ENCODE measurements at places on chromosomes 12 and 14.

- no peak for DNase-seq
Measured at GRCh38 chr12:68580911-68581310, 29.8 kb upstream of the RAP1B start.

DNA sequence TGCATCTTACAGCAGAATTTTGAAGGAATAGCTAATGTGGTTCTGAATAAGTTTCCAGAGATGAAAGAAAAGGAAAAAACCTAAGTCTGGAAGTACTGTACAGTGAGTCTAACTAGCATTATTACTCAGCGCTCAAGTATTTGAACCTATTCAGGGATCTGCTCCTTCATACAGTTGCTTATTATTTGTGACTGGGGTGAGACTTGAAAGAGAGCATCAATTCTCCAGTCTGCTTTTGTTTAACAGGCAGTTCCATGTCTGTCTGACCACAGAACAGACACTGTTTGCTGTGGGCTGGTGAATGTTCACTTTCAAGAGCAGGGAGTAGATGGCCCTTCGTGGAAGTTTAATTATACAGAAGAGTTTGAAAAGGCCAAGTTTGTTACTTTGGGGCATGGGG lies 9.3 kb downstream of the ETV6 start:
- DNase-seq = no peak

- DNase-seq = no peak
Measured at GRCh38 chr12:93587611-93588010, 15.1 kb downstream of the SOCS2 start.

GRCh38 chr12:55925371-55925770 lies 2.3 kb downstream of the PYM1 start:
- no peak for DNase-seq

DNA sequence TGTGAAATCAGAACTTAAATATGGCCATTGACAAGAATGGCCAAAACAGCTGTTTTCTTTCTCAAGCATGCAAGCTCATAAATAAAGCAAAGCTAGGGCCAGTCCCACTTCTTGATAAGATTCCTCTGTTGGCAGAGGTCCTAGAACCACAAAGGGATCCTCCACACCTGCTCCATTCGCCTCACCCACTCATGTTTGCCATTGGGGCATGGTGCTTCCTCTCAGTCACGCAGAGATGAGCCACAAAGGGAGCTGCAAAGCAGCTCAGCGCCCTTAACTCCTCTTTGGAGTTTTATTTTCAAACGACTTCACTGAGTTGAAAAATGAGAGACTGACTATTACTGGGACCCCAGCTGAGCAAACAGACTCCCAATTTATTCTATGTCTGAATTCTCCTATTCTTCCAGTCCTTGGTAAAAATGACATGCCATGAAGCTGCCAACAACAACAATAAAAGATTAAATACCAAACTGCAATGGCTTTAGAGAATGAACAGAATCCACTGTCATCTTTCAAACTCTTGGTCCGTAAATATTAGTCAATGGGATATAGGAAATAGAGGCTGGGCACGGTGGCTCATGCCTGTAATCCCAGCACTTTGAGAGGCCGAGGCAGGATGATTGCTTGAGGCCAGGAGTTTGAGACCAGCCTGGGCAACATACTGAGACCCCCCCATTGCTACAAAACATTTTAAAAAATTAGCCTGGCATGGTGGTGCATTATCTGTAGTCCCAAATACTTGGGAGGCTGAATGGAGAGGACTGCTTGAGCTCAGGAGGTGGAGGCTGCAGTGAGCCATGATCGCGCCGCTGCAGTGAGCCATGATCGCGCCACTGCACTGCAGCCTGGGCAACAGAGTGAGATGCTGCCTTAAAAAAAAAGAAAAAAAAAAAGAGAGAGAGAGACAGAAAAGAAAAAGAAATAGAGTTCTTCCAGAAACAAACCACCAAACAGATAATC lies 16.4 kb downstream of the MANSC1 start:
- DNase-seq = no peak

GRCh38 chr14:74616996-74617700 lies 5.1 kb upstream of the LTBP2 start:
- peak; percentile 36 for DNase-seq

DNA sequence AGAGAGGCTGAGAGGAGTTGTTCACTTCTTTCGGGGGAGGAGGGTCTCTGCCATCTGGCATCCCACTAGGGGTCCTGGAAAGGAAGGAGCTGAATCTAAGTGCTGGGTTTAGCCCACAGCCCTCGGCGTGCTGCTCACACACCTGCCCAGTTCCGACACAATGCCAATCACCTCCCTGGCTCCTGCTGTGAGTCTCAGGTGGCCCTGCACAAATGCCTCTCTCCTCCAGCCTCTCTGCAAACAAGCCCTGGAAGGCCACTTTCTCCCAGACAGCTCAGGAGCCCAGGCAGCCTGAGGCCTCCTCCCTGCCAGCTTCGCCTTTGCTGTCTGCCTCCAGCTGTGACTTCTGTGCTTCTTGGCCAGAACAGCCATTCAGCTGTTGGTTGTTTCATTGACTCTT lies 51.2 kb downstream of the SMIM41 start:
- no peak for DNase-seq

DNA sequence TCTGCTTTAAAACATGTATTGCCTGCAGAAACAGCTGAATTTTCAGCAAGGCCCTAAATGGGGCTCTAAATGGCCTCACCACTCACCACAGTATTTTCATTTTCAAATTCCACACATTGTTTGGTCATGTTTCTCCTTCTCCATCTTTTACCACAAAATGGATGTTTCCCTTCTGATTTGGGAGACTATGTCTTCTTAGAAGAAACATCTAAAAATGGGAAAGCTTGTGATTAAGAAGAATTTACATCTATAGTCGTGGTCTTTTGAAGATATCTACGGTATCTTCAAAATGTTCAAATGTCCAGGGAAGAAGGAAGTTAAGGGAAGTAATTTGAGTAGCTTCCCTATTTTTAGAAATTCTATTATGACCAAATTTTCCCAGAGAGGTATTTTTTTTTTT lies 20.7 kb upstream of the TUBA1C start:
- no peak for DNase-seq

- DNase-seq = no peak
Measured at GRCh38 chr14:58752289-58752688, 114.5 kb downstream of the DACT1 start.

- DNase-seq = no peak
Measured at GRCh38 chr14:94602722-94603121, 9.5 kb upstream of the SERPINA3 start.

DNA sequence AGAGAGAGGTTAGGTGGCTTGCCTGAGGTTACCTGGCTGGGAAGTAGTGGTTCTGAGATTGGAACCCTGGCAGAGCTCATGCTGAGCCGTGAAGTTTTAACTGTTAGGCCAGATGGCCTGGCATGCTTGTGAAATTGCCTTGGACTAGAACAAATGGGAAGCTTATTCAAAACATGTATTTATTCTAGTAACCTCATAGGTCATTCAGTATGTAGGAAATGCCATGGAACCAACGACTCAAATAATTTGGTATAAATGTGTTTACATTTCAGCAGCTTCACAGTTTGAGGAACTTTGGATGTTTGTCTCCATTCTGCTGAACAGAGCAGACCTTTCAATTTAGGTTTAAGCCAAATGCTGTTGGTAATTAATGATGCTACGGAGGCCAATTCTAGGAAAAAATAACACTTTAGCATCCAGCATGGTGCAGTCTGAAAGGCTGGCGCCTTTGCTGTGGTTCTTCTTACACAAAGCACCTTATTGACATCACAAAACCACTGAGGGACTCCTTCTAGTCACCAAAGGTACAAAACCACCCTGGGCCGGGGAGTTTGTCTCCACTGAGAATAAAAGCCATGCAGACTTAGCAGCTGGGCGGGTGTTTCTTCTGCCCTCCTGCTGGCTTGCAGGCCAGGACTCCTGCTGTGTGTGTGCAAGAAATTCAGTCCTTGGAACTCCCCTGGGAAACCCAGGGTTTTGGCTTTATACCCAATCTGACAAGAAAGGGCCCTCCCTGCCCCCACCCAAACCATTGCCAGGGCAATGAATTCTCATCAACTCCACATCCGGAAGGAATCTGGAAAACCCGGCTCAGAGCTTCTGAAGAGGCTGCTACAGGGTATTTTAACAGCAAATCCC lies 64.2 kb downstream of the ELK3 start:
- no peak for DNase-seq

DNA sequence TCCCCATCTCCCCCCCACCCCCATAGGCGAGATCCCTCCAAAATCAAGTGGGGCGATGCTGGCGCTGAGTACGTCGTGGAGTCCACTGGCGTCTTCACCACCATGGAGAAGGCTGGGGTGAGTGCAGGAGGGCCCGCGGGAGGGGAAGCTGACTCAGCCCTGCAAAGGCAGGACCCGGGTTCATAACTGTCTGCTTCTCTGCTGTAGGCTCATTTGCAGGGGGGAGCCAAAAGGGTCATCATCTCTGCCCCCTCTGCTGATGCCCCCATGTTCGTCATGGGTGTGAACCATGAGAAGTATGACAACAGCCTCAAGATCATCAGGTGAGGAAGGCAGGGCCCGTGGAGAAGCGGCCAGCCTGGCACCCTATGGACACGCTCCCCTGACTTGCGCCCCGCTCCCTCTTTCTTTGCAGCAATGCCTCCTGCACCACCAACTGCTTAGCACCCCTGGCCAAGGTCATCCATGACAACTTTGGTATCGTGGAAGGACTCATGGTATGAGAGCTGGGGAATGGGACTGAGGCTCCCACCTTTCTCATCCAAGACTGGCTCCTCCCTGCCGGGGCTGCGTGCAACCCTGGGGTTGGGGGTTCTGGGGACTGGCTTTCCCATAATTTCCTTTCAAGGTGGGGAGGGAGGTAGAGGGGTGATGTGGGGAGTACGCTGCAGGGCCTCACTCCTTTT lies 2.7 kb downstream of the GAPDH start:
- no peak for DNase-seq

- no peak for DNase-seq
Measured at GRCh38 chr12:103333676-103334075, 162.1 kb downstream of the C12orf42 start.

- no peak for DNase-seq
Measured at GRCh38 chr12:116766746-116767145, 28.6 kb downstream of the RNFT2 start.

- no peak for DNase-seq
Measured at GRCh38 chr12:23169012-23169695, 544.2 kb downstream of the ETNK1 start.

GRCh38 chr14:61503167-61503801 lies 181.9 kb downstream of the PRKCH start:
- DNase-seq = peak; percentile 15

- peak; percentile 39 for DNase-seq
Measured at GRCh38 chr12:53984901-53985691, at the start of gene HOXC10. Gene HOXC10, plus strand, starts transcription at chr12:53985146. Its CDS starts 114 bp downstream, at chr12:53985260.

- DNase-seq = no peak
Measured at GRCh38 chr14:74509587-74510222, 16.1 kb downstream of the ISCA2 start.

GRCh38 chr12:9509464-9510161 lies 98.1 kb downstream of the KLRB1 start:
- no peak for DNase-seq

GRCh38 chr12:65465766-65466547 lies 187.5 kb downstream of the MSRB3 start:
- no peak for DNase-seq

- no peak for DNase-seq
Measured at GRCh38 chr12:84875241-84875640, 37.4 kb downstream of the SLC6A15 start.

GRCh38 chr12:42166501-42166900 lies 21.8 kb upstream of the GXYLT1 start:
- no peak for DNase-seq
